Head of caudate nucleus (tissue), 42 donors: ENCODE measurements at places on chromosomes 11 and 22.
A peak's percentile ranks its signal among the peaks of the same experiment; 100 is the strongest.

DNA sequence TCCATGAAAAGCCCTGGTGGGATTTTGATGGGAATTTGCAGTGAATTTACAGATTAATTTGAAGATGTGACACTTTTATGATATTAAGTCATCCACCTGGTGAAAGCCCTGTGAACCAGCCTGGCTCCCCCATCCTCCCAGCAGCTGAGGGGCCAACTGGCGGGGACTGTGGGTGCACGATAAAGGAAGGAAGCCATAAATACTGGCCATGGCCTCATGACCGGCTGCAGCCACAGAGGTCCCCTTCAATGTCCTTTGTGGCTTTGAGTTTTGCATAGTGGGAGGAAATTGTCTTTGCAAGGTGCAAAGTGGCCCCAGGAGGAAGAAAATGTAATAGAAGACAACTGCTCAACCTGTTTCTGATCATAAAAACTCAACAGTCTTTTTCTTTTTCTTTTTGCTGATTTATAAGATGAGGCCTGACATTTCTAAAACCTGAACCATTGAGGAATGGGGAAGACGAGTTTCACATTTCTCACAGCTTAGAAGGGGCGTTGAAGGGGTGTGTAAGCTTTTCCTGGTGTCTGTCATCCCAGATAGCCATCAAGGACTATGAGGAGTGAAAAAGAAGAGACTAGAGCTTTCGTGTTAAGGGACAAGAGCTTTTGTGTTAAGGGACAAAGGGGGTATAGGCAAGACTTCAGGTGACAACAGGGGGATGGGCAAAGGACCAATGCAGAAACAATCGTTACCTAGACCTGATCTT is 6.3 kb upstream of the NDUFV1 start:
- DNase-seq = no peak

GRCh38 chr11:297051-297585 is 2.2 kb downstream of the IFITM5 start:
- no peak for DNase-seq

DNA sequence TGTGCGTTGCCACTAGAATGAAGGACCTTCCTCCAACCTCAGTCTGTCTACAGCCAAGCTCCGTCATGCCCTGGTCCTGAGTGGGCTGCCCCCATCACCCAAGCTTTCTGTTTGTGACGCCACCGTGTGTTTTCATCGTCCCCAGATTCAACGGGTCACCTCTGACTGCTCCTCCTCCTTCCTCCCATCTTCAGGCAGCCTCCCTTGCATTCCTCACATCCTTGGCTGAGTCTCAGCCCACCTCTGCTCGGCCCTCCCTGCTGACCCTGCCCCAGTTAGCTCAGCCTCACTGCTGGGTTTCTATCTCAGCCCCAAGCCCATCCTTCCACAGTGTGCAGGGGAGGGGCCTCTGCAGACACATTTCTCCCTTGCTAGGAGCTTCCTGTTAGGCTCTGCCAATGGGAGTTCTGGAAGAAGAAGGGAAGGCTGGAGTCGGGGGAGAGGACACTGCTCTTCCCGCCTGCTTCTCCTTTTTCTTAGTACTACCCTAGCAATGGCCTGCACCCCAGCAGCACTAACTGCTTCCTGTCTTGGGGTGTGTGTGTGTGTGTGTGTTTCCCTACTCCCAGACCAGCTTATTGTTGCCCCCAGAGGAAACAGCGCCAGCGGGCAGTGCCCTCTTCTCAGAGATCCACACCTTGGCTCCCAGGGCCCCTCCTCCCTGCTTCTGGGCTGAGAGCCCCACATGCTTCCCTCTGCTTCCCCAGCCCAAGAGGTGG is 5.2 kb downstream of the IFT27 start:
- no peak for DNase-seq

DNA sequence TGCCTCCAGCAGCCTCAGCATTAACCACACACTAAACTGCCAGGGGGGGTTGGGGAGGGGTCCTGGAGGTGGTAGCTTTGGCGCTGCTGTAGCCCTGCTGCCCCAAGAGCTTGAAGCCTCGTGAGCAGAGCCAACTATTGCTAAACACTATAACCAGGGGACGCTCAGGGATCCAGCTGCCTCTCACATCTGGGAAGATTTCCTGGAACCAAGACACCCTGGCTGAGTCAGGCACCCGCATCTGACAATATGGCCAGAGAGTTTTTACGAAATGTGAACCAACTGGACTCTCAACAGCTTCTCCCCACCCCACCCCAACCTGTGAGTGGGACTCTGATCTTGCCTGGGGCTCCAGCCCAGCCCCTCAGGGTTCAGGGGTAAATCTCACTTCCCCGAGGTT is 14.3 kb downstream of the C1QTNF6 start:
- DNase-seq = no peak

DNA sequence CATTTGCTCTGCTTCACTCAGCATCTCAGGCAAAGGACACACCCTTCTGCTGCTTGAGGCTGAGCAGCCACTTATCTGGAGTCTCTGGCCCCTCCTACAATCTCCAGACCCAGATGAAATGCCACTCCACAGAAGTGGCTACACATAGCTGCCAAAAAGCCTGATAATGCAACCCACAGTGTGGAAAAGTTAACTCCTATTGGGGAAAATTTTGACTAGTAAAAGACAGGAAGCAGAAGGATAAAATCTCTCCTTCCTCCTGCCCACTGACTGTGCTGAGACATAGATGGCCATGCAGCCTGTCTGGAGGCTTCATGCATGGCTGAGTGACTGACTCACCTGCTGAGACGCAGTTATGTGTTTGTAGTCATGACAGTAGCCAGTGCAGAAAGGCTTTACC is 92.3 kb upstream of the TEAD1 start:
- DNase-seq = no peak

- DNase-seq = no peak
These were observed 340.8 kb downstream of the MN1 start for GRCh38 chr22:27460591-27461347.

- peak; percentile 85 for DNase-seq
These were observed 2.4 kb upstream of the WNT11 start for GRCh38 chr11:76208438-76209374.

DNA sequence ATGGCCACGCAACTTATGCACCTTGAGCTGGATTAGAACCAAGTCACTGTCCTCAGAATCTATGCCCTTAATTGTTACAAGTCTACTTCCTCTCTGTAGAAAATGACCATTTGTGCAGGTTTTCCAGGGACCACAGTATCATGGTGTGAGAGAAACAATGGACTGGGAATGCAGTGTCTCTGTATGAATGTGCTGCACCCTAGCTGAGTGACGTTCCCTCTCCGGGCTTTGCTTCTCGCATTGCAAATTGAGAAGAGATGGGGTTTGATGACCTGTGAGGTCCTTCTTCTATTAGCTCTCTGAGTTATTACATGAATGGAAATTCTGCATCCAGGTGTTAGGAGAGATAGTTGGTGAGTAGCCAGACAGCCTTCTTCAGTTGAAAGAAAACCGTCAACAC is 1052.3 kb downstream of the NTM start:
- DNase-seq = no peak

DNA sequence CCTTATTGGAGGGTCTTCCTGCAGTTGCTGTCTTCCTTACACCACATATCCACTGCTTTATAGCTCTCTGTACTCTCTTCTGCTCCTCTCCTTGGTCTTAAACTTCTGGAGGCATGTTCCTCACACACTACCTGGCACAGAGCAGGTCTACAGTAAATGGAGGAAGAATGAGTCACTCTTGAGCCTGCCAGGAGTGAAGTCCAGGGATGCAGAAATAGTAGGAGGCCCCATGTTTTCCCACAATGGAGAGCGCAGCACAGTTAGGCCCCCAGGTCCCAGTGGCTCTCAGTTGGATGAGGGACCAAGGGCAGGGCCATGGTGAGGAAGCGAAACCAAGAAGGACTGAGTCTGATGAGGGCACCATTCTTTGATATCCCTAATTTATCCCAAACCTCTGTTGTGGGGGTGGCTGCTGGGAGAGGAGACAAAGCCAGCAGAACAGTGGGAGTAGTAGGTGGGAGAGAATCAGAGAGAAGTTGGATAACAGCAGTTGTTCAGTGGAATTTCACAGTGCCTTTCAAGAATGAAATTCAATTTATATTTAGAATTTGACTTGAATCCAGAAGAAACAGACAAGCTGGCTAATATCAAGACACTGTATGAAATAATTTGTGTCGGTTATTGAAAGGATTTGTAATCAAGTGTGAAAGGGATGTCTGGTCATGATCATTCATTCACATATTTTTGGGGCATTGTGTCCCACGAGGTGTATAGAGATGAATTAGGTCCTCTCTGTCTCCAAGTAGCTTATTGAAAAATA is 187.8 kb downstream of the HIPK3 start:
- peak; percentile 55 for DNase-seq

GRCh38 chr22:32617903-32618302 is 143.3 kb downstream of the FBXO7 start:
- DNase-seq = no peak

GRCh38 chr11:2870969-2871680 is 14.4 kb downstream of the CDKN1C start:
- no peak for DNase-seq

DNA sequence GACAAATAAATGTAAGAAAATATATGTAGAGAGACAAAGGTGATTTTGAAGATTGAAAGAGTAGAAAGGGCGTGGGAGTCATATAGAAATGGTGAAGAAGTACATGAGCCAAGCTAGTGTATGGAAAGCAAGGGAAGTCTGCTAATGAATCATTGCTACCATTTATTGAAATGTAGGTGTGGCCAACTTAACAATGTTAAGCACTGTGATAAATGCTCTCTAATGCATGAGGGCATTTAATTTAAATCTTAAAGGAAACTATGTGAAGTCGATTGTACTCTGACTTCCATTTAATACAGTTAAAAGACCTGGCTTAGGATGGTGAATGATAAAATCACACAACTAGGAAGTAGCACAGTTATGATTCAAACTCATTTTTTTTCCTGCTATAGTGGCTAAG is 219.9 kb downstream of the CASP12 start:
- no peak for DNase-seq

GRCh38 chr11:129251067-129251466 is 58.9 kb upstream of the ARHGAP32 start:
- no peak for DNase-seq

- DNase-seq = no peak
These were observed 85.1 kb upstream of the USP47 start for GRCh38 chr11:11756718-11757117.

- DNase-seq = no peak
These were observed 8.4 kb downstream of the TSPAN4 start for GRCh38 chr11:850775-851763.

DNA sequence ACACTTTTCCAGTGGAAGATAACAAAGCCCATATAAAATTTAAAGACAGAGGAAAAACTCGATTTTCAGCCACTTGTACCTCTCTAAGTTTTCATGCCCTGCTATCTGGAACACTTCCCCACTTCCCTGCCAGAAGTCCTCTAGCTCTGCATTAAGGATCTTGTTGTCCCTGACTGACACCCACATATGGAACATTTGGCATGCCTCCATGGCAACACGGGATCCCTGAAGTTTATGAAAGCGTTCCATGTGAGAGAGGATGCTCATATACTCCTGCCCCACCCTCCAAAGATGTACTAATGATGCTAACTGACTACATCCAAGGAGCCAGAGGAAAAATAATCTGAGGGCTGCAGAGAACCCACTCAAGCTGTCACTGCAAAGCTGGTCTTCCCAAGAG is 8.8 kb upstream of the C11orf91 start:
- peak; percentile 48 for DNase-seq

DNA sequence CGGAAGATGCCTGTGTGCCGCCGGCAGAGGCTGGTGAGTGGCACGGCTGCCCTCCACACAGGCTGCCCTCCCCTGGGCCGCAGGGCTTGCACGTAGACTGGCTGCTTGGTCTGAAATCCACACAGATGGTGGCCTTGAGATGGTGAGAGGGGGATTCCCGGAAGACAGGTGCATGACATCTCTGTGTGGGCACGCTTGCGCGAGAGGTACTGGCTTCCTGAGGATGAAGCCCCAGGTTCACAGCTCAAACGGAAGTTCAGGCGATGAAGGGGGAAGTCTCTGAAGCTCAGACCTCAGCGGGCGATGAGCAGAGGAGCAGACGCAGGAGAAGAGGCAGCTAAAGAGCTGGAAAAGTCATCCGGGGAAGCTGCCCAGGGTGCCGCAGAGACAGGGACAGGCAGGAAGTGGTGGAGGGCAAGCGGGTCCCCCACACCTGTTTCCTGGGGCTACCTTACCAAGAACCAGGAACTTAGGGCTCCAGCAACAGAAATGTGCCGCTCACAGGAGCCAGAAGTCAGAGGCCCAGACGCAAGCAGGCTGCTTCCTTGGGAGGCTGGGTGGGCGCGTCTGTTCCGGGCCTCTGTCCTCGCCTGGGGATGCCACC is 7.2 kb downstream of the CRELD2 start:
- no peak for DNase-seq

GRCh38 chr11:125315079-125315740 is 150.7 kb downstream of the PKNOX2 start:
- DNase-seq = no peak

DNA sequence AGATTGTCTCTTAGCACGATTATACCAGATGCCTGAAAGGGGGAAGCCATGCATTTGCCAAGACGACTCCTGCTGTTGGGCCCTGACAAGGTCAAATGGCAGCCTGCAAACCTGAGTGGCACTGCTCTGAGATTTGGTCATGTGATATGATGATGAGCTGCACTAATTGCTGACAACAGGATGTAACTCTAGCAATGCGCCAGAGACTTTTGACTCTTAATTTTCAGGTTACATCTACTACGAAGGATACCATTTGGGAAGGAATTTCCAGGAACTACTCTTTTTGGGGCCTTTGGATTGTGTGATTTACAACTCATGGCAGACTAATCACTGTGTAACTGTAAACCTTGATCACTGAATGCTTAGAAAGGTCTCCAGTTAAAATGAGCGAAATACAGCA is 13.1 kb downstream of the TREH start:
- DNase-seq = no peak

- no peak for DNase-seq
These were observed 109.3 kb downstream of the BRD1 start for GRCh38 chr22:49718396-49718795.

DNA sequence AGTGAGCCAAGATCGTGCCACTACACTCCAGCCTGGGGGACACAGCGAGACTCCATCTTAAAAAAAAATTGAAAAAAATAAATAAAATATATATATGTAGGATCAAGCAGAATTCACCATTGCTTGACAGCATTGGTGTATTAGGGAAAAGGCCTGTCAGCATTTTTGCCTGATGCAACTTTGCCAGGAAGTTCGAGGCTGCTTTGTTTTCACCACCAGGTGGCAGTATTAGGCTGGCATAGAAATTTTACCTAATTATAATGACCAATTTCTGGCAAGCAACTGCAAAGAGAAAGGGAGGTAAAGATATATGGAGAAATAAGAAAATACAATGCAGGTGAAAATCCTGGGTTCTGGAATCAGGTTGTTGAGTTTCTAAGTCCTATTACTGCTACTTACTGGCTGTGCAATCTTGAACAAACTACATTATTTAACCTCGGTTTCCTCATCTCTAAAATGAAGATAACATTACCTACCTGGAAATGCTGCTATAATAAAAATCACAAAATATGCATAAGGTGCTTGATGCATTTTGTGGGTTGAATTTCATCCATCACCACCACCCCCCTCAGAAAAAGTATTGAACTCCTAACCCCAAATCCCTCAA is 24.7 kb downstream of the LAYN start:
- DNase-seq = peak; percentile 63
